Coronary artery (tissue), 2 donors: ENCODE measurements at places on chromosomes 3 and 15.

DNA sequence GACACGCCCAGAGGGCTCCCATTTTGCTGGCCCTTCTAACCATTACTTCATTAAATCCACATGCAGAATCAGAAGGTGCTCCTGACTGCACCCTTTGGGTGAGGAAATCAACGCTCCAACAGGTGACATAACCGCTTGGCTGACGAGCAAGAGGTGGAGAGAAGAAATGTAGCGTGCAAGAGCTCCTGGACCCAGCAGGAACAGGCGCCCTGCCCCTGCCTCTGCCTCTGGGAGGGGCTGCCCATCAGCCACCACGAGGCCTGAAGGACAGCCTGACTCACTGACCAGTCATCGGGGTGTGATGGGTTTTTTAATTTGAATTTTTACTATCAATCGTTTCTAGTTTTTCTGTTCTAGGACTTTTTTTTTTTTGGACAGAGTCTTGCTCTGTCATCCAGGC is 218.2 kb downstream of the ADAMTS17 start:
- DNase-seq = peak; percentile 55

DNA sequence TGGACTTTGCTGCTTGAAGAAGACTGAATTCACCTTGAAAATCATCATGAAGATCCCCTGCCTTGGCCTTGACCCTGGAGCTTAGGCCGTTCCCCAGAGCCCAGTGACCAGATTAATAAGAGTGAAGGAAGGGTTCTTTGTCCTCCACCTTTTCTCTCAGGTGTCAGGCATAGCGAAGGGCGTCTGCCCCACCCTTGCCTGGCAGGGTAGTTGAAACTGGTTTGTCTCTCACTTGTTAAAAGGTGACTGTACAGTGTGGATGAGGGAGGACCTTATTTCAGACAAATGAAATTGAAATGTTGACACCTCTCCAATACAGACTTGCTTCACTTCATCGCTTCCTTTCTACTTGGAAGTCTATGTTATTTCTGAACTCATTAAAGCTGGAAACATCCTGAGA is 223.7 kb upstream of the BHLHE40 start:
- no peak for DNase-seq

DNA sequence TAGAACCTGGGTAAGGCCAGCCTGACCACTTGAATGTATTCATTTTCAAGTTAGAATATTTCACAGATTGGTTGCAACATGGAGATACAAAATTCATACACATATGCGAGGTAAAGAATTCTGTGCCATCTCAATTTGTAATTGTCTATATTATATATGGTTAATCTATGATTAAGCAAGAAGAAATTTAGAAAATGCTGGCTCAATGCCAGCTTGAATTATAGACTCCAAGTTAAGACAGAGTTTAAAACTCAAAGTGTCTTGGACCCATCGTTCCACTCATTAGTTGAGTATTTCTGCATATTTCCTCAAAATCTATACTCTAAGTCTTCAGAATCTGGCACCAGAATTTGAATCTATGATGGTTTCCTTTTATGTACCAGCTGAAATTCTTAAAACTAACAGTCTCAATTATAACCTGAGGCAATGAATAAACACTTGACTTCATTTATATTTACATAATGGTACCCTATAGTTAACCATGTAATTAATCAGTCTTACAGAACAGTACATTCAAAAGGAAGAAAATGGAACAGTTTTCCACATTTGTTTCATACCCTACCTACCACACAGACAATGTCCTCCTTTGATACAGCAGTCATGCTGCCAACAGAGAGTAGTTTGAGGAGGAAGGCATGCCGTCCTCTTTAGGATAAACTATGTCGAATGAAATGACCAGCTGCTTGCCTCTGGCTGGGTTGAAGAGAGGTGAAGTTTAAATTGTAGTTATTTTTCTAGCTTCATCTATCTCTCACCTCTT is 95.7 kb downstream of the CD47 start:
- DNase-seq = no peak

- no peak for DNase-seq
Measured at GRCh38 chr15:77507143-77507897, 86.6 kb downstream of the HMG20A start.

- peak; percentile 19 for DNase-seq
Measured at GRCh38 chr3:41148478-41148877, 50.8 kb upstream of the CTNNB1 start.

DNA sequence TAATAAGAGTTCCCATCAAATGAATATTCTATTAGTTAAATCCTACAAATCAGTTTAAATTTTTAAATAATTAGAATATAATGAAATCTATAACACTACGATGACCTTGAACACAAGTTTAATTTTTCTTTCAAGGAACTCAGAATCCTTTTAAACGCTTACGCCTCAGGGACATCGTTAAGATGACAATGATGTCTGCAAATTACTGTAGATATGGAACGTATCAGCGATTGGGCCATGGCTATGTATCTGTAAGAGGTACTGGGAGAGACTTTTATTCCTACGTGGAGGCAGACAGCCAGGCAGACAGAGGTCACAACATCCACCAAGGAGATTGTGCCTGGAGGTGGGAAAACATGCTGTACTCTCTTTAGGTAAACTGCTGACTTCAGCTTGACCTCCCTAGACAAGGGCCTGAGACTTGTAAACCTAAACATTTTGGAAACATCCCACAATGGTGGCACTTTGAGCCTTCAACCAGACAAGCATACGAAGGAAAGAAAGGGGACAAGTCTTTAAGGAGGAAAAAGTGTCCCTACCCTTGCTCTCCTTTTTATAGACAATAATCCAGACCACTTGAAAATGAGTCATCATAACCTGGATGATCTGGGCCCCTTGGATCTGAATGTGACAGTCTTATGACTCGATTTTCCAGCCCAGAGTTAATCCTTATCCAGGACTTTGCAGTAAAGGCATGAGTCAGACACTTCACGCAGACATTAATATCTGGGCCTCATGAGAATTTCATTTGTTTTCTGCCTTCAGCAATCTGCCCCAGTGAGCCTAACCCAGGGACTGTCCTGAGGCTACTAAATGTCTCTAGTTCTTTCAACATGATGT is 6.8 kb upstream of the LDHAL6B start:
- no peak for DNase-seq

GRCh38 chr15:61768131-61768530 is 292.1 kb downstream of the VPS13C start:
- DNase-seq = no peak

GRCh38 chr3:190731596-190731995 is 130.9 kb downstream of the GMNC start:
- no peak for DNase-seq

GRCh38 chr15:69725957-69726356 is 273.3 kb downstream of the RPLP1 start:
- DNase-seq = no peak

- DNase-seq = no peak
Measured at GRCh38 chr15:65914981-65915925, 46.0 kb downstream of the RAB11A start.
